ENCODE measurements at places on chromosomes 6 and 20.

DNA sequence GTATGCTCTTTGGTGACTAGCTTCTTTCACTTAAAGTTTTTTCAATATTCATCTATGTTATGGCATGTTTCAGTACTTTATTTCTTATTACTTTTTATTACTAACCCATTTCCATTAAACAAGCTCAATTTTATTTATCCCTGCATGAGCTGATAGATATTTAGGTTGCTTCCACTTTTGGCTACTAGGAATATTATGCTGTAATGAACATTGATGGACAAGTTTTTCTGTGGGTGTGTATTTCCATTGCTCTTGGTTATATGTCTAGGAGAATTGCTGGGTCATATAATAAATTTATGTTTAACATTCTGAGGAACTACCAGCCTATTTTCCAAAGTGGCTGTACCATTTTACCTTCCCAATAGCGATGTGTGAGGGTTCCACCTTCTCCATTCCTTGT, 69.9 kb downstream of the ZBTB2 start:
- DNase-seq = no peak

DNA sequence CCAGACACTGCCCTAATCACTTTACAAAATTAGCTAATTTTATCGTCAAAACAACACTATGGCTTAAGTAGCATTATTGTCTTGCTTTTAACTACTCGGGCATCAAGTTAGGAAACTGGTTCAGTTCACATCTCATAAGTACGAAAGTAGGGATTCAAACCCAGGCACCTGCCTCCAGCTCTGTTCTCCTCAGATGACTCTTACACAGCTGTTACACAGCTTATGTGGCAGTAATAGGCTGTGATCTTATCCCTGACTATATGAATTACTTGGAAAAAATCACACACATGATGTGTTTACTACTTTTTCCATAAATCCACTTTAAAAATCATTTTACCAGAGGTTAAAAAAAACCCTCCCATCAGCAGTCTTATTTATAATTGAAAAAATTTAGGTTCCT, 389.2 kb upstream of the FLRT3 start:
- no peak for DNase-seq

DNA sequence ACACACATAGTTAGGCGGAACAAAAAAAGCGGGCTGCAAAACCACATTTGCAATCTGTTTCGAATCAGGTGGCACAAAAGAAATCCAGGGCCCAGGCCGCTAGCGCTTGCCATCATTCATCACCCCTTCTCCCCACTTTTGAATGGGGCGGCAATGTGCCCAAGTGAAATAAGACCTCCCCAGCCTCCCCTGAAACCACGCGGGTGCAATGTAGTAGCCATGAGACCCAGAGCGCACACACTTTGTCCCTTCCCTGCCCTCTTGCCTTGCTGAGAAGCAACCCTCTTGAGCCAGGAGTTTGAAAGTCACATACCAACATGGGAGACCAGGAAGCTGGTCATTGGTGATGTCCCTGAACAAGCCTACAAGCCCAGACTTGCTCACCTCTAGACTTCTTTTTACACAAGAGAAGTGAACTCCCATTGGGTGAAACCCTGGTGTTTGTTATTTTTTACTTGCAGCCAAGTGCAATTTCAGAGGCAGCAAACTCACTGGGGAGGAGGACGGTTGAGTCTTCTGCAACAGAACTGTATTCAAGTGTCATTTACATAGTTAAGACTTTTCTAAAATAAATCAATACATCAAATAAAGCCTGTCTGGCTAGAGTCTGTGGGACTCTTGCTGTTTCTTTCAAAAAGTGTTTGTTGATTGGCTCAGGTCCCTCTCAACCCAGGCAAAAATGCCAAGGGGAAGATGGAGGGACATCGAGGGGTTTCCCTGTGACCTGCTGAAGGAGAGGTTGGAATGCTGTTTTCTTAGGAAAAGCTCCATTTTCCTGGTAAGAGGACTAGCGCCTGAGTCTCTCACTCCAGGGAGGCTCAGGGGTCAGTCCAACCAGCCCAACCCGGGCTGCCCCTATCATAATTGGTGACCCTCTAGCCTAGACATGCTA, 138.1 kb upstream of the PTPN1 start:
- no peak for DNase-seq

DNA sequence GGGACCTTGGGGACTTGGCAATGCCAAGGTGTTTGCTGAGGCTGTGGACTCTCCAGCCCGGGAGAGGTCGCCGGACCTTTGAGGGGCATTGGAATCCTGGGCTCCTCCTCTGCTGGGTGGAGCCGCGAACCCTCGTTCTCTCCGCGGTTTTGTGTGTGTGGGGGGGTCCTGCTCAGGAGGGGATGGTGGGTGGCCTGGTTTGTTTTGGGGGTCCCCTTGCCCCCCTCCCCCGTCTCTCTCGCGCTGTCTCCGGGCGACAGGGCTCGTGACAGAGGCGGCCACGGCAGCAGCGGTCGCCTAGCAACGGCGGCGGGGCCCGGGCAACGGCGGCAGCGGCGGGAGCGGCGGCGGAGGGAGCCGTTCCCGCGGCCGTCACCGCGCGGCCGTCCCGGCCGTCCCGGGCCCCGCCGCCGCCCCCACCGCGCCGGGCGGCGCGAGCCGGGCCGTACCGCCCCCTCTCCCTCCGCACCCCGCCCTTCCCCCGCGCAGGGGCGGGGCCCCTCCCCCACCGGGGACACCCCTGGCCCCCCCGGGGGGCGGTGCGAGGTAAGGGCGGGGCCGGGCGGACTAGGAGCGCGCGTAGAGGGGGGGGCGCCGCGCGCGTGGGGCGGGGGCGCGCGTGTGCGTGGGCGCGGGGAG, 7.8 kb downstream of the SYNGAP1 start:
- DNase-seq = no peak

DNA sequence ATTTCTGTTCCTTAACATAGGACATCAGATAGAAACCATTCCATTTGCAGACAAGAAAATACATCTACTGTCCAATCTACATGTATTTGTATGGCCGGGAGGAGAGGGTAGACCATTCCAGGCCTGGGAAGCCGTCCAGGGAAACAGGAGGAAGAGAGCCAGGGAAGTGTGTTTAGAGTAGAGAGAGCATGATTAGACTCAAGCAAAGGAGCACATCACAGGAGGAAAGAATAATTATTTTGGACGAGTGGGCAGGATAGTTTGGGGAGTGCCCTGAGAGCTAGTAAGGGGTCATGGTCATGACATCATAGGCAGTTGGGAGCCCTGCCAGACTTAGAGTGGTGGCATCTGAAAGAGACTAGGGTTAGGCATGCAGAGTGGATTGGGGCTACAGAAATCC, 250.0 kb downstream of the HIVEP2 start:
- no peak for DNase-seq

GRCh38 chr6:170297576-170298330, 6.9 kb upstream of the DLL1 start:
- DNase-seq = no peak

DNA sequence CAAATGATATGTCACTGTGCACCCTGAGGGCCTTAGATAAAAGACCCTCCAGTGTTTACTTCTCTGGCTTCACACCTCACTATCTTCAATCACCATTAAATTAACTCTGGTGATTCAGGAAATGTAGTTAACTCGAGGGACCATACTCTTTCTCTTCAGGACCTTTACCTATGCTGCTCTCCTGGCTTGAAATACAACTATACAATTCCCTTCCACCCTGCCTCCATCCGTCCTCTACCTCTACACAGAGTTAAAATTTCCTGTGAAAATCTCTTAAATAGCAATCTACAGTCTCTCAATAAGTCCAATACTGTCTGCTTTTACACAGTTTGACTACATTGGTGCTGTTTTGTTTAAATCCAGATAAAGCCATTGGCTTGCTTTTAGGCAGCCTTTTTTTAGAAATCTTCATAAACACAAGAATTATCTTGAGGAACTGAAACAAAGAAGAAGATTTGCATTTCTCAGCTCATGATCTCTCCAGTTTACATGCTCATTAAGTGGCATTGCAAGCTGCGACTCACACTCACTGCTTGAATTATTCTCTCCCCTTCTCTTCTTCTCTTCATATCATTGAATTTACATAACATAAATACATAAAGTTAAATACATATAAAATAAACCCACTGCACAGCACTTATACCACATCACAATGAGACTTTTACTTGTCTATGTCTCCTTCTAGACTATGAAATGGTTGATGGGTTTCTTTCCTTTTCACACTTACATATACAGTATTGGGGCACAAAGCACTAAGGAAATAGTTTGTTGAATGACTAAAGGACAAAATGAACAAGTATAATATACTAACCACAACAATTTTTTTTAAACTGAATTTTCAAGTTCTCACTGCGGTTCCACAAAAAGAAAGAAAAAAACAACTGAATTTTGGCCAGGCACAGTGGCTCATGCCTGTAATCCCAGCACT, 239.0 kb upstream of the KCNQ5 start:
- DNase-seq = no peak

- no peak for DNase-seq
Observed at GRCh38 chr20:62736407-62737071, 27.9 kb downstream of the NTSR1 start.

DNA sequence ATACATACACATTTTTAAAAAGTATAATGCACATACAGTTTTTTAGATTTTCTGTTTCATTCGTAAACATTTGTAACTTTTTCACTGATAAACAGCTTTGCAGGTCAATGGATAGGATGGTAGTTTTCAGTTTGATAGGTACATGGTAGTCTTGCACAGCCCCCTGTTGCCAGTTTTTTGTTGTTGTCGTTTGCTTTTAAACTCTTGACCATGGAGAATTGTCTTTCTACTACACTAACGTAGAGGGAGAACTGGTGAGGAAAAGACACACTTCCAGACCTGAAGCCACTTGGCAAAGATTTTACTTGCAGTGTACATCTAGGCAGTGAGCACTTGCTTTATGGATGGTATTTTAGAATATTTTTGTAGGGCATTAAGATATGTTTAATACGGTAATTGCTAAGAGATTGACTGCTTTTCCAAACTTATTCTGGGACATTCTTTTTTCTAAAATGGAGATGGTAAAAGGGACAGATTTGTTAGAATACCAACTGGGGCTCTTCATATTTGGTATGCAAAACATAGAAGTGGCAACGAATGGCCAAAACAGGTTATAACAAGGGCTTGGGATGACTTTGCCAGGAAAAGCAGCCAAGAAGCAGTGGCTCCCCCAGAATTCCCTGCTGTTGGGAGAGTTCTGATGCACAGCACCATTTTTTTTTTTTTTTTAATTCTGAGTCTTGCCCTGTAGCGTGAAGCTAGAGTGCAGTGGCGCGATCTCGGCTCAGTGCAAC, 1.5 kb downstream of the PYGB start:
- no peak for DNase-seq

- peak; percentile 97 for DNase-seq
Observed at GRCh38 chr6:166556863-166557322, 29.6 kb downstream of the RAMACL start.

DNA sequence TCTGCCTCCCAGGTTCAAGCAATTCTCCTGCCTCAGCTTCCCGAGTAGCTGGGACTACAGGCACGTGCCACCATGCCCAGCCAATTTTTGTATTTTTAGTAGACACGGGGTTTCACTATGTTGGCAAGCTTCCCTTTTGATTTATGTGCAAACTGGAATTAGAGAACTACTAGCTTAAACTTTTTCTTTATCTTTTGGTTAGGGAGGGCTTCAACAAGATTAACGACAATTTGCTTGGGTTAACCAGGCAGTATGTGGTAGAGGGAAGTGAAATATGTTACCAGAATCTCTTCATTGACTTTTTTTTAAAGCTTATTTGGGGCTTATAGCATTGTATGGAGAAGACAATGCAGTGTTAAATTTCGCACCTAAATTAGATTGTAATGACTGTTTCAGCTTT, 9.0 kb downstream of the MYO6 start:
- DNase-seq = no peak

DNA sequence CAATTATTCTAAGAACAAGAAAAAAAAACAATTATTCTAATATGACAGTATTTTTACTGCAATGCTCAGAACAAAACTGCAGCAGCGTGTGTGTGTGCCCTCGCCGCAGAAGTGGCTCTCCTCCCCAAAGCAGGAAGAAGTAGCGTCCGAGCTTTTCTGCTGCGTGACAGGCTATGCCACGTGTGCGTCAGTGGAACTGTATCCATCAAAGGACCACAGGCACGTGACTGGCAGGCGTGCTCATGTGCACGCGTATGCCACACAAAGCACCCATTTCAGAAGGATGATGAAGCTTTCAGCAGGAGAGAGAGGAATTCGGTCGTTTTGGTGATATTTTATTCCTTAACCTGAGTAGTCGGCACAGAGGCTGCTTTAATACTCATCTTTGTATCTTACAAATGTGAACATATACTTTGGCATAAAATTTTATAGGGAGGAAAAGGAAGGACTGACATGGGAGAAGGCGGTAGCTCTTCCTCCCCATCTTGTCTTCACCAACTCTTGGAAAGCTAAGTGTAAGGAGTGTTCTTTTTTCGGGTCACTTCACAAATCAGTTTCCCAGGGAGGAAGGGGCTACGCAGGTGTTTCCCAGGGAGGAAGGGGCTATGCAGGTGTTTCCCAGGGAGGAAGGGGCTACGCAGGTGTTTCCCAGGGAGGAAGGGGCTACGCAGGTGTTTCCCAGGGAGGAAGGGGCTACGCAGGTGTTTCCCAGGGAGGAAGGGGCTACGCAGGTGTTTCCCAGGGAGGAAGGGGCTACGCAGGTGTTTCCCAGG, 3.4 kb downstream of the TCFL5 start:
- DNase-seq = no peak

DNA sequence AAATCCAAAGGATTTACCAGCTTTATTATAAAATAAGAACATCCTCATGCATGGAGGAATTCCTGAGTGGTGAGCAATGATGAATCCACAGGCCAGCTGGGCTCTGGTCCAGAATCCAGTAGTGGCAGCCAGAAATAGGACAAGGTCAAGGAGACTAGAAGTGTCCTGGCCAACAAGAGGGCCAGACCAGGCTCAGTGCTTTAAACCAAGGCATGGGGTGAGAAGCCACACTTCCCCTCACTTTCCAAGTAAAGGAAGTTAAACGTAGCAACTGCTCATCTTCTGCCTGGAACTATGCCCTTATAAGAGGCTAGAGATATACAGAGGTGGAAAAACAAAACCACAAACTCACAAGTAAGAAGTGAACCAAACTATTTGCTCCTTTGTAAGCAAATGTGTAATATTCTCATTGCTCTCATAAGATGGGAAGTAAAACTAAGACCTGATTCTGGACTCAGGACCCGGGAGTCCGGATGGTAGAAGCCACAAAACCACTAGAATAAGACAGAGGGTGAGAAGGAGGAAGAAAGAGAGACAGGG, 253.2 kb downstream of the UST start:
- DNase-seq = peak; percentile 58

Measured in gastrocnemius medialis (tissue), 4 donors.